ENCODE measurements at places on chromosomes 5 and 9.
A peak's percentile ranks its signal among the peaks of the same experiment; 100 is the strongest.

DNA sequence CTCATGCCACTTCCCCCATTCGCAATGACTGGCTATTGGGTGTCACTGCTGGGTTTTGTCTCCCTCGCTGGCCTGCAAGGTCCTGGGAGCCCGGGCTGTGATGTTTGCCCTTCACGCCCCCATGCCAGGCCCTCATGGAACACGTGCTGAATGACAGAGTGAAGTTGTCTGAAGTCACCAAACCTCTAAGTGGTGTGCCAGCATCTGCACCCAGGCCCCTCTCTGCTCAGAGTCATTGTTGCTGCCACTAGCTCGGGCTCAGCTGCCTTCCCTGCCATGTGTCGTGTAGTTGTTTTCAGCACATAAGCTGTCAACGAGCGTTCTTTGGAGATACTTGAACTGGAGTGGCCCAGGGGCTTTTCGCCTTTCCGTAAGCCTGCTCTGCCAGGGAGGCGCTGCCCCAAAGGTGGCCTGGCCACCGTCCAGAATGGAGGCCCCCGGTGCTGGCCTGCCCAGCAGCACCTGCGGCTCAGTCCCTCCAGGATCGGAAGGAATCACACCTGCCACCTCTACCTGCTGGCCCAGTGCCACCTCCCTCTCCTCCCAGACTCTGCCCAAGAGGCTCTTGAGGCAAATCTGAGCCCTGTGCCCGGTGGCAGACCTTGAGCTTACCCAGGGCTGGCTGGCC is 250.1 kb downstream of the PBX3 start:
- no peak for DNase-seq

GRCh38 chr5:16464664-16465543 is 696 bp downstream of the ZNF622 start:
- no peak for DNase-seq

DNA sequence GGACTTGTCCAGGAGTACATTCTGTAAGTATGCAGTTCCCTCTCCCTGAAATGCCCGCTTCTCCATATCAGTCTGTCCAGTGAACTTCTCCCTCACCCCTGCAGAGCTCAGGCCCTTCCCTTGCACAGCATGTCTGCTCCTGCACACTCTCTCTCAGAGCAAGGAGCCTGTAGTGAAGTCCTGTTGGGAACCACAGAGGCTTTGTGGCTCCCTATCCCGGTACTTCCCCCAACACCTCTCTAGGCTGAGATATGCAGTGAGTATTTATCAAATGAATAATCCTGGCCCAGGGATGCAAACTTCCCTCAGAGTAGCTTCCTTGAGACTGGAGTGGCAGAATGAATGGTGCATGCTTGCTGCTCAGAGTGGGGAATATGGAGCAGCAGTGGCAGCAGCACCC is 48.8 kb downstream of the POC5 start:
- DNase-seq: no peak

- no peak for DNase-seq
Observed at GRCh38 chr5:1959725-1960581, 77.2 kb upstream of the IRX4 start.

- no peak for DNase-seq
Observed at GRCh38 chr5:95600557-95600956, 19.3 kb upstream of the GPR150 start.

- DNase-seq: no peak
Observed at GRCh38 chr9:73573235-73573634, 421.6 kb downstream of the ANXA1 start.

GRCh38 chr5:43687275-43687674 is 84.3 kb downstream of the NNT start:
- no peak for DNase-seq

GRCh38 chr5:67140413-67140812 is 56.2 kb downstream of the CD180 start:
- no peak for DNase-seq

DNA sequence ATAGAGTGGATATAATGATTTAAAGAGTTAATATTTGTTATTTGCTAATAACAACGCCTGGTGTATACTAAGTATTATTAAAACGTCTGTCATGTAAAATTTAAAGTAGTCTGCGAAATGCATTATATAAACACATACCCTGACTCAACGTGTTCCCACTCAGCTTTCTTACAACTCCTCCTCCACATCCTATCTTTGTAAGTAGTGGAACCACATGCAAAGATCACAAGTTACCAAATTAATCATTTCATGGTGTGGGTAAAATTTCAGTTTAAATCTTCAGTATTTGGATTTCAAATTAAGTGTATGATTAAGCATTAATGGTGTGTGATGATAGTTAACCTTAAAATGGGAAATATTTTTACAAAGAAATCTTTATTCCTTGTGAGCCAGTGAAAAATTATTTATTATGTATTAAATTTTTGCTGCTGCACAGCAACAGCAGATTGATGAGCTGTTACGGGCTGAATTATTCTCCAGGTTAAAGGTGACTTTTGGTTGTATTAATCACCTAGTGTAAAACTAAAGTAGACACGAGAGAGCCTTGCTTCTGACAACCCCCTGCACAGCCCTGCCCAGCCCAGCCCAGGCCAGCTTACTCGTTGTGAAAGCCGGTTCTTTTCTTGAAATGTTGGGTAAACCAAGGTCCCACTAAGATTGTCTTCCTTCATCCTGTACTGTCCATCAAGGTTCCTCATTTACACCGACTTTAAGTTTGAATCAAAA is 373.5 kb downstream of the DTWD2 start:
- no peak for DNase-seq

DNA sequence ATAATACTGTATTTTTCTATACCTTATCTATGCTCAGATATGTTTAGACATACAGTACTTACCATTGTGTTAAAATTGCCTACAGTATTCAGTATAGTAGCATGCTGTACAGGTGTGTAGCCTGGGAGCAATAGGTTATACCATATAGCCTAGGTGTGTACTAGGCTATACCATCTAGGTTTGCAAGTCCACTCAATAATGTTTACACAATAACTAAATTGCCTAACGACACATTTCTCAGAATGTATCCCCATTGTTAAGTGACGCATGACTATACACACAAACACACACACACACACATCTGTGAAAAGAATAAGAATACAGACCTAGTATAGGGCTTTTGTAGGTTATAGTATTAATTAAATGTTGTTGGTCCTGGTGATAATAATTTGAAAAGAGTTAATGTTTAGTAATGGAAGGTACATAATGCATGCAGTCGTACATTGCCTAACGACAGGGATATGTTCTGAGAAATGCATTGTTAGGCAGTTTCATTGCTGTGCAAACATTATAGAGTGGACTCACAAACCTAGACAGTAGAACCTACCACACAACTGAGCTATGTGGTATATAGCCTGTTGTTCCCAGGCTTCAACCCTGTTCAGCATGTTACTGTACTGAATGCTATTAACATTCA is 13.6 kb downstream of the TDRD7 start:
- no peak for DNase-seq

GRCh38 chr9:86034863-86035734 is 64.3 kb downstream of the GOLM1 start:
- DNase-seq: no peak

DNA sequence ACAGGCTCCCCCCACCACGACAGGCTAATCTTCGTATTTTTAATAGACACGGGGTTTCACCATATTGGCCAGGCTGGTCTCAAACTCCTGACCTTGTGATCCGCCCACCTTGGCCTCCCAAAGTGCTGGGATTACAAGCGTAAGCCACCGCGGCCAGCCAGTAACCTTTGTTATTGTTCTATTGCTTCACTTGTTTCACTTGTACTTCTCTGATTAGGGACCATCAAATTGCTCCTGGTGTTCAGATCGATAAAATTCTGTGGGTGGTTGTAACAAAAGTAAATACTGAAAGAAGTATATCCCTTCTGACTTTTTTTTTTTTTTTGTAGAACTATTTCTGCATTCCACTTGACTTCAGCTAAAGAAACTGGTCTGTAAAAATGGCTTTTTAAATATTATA is 445.5 kb upstream of the CDH10 start:
- no peak for DNase-seq

GRCh38 chr9:32487981-32488380 is 38.0 kb downstream of the RIGI start:
- DNase-seq: no peak

DNA sequence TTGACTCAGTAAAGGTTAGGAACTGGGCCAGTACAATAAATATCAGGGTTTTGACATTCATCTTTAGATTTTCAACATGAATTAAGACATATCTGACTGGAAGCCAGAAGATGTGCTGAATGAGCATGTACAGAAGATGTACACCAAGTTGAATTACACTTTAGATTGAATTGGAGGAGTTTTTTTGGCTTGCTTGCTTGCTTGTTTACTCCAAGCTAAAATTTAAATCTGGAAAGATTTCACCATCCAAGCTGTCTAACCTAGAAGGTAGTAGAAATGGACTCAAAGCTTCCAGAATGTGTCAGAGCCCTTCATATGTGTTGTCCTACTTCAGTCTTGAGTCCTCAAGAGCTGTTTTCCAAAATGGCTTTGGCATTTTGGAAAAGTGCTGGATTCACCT is 49.0 kb upstream of the FCHO2 start:
- DNase-seq: no peak

DNA sequence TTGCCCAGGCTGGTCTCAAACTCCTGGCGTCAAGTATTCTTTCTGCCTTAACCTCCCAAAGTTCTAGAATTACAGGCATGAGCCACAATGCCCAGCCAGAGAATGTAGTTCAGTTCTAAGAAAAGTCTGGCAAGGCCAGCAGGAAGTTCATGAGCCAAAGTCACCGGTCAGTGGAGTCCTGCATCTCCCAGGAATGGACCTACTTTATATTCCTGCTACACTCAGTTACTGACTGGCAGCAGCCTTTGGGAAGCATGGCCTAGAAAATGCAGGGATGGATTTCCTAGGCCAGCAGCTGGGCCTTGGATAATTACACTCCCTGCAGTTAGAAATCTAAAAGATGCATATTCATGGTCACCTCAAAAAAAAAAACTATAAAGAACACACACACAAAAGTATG is 135.7 kb downstream of the CAAP1 start:
- DNase-seq: no peak

DNA sequence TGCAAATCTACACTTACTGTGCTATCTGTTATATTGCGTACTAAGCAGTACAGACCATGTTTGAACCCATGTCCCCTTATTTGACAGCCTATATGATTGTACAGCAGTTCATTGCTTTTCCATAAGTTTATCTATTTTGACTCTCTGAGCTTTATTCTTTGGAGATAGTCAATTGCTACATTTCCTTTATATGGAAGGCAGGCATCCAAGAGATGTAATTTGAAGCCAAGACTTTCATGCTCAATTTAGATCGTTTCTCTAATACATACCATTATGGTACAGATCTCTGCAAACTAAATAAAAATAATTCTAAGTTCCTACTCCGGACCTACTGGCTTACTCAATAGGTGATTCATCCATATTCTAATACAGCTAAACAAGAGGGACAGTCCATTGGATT is 424.8 kb downstream of the TMEM38B start:
- no peak for DNase-seq

DNA sequence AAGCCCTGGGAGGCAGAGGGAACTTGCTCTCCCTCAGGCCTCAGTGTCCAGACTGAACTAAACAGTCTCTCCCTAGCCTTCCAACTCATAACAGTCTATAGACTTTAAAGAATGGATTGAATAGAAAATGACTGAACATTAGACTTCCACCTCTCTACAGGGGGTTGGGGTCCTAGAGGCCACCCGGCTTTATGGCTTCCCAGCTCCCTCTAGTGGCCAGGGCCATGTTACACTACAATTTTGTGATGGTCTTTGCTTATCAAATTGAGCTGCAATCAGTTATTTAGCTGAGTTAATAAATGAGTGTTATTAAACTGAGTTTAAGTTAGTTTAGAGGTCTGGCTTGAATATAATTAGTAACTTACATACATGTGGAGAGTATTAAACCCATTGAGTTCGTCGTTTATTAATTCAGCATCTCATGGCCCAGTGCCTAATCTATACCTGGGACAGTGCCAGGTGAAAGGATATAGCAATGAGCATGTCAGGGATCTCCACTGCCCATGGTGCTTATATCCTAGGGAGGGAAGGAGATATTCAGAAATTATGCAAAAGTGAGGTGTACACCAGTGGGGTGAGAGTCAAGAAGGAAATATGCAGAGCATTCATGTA is 105.2 kb downstream of the SH3TC2 start:
- DNase-seq: no peak

GRCh38 chr5:56290378-56291078 is 57.4 kb upstream of the ANKRD55 start:
- DNase-seq: no peak

DNA sequence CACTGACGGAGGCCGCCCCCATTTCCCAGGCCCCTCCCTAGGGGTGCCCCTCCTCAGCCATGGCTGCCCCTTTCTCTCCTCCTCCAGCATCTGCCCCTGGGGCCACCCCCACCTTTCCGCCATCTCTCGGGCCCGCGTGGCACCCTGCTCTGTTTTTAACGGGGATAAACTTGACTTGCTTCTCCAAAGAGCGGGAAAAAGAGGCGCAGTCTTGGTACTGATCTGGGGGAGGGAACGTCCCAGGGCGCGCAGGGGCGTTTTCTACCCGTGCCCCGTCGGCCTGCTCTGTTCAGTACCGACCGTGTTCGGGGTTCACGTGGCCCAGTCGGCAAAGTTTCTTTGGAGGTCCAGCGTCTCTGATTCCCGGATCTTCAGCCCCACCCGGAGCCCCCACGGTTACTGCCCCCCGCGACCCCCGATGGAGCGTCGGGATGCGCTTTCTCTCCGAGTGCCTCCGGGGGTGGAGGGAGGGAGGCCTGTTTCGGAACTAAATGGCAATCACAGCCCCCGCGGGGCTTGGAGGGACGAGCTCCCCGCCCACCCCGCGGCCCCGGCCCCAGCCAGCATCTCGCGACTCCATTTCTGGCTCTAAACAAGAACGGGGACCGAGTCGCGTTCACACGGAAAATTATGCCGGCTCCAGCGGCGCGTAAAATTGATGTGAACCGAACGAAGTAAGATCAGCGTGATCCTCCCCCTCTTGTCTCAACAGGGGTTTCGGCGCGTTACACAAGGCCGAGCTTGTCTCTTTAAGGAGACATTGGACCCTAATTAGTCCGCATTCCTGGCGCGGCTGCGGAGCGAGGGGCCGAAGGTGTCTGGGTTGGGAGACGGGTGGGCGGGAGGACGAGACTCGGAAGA is 1.1 kb upstream of the TLE4 start:
- peak; percentile 66 for DNase-seq

GRCh38 chr5:142671801-142672200 is 14.1 kb downstream of the FGF1 start:
- DNase-seq: no peak

DNA sequence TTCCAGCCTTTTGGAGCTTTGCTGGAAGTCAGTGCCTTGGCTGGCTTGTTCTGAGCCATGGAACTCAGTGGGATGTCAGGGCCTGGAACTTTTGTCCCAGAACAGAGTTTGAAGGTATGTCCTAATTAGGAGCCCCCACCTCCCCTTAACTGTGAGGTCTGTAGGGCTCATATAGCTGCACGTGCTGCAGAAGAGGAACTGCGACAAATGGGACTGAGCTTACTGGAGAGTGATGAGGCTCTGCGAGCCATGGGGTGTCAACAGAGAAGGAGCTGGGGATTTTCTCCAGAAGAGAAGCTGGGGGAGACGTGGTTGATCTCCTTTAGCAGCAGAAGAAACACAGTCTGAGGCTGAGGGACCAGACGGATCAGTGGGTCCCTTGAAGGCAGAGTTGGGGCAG is 10.9 kb downstream of the TMEM8B start:
- DNase-seq: no peak

Measured in psoas muscle (tissue), 8 donors.